ENCODE measurements at places on chromosomes 4 and X. TPM values are rescaled to one million over a fixed set of nuclear protein-coding genes. Genes with fewer than 3 reads are reported as not detected.
A peak's percentile ranks its signal among the peaks of the same experiment; 100 is the strongest.

Gene TGIF2LX
- not detected for total RNA-seq

Gene POU4F2
- total RNA-seq: not detected

DNA sequence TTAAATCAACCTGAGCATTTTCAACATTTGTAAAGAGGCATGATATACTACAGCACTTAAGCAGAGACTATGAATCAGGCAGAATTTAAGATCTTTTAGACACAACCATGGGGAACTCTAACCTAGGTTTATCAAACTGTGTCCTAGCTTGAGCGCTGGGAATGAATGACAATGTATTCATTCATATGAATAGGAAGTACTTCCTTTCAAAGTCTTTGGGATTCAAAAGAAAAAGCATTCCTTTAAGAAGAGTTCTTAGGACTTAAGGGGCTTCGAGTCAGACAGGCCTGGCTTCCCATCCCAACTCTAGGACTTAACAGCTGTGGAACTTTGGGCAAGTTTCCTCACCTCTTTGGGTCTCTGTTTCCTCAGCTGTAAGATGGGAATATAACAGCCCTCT is 104.6 kb downstream of the ANAPC4 start:
- ATAC-seq: no peak

GRCh38 chr4:175371091-175371490 is 441.0 kb downstream of the GPM6A start:
- ATAC-seq: no peak

DNA sequence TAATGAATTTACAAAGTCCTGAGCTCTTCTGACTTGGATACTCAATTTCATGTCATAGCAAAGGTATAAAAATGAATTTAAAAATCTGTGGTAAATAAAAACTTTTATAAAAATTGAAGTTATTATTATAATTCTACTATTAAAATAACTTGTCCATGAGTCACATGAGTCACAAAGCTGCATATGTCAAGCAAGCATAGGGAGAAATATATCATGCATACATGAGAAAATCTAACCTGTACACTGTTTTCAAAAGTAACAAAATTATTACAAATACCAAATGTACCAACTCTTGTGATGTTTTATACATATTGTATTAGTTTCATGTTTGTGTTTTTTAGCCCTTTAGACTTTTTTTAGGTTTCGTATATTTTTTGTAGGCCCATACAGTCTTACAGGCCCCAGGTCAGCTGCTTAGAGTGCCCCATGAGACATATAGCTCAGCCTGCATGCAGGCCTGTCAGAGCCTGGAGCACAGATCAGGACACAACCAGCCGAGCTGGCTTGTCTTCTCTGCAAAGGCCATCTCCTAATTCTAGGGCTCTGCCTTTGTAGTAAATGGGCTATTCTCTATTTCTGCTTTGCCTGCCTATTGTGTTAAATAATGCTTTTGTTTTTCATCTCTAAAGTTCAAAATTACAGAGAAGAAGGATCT is 818.7 kb upstream of the TENM3 start:
- no peak for ATAC-seq

DNA sequence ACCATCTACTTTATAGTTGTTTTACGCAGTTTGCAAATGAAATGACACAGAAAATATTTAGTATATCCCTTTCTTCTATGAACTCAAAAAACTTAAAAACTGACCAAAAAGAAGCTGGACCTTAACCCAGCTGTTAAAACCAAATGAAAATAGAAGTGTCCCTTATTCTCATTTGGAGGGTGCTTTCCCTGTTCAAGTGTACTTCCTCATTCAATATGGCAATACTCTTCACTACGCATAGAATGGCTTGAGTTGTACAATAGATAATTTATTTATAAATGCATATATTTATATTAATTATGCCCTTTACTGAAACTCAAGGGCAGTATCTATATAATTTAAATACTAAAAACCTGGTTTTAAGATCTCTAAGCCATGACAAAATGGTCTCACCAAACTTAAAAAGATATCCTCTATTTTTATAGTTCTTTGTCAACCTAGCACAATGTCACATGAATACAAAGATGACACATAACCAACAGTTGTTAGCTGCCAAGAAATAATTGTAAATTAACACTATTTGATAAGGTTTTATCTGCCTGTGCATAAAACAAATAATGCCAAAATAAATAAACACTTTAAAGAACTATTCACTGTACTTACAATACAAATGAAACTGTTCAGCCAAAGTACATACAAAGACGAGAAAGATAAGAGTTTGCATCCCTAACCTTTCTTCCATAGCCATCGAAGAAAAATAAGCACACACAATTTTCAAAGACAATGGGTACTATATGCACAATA is 25.2 kb downstream of the YTHDC1 start:
- no peak for ATAC-seq

DNA sequence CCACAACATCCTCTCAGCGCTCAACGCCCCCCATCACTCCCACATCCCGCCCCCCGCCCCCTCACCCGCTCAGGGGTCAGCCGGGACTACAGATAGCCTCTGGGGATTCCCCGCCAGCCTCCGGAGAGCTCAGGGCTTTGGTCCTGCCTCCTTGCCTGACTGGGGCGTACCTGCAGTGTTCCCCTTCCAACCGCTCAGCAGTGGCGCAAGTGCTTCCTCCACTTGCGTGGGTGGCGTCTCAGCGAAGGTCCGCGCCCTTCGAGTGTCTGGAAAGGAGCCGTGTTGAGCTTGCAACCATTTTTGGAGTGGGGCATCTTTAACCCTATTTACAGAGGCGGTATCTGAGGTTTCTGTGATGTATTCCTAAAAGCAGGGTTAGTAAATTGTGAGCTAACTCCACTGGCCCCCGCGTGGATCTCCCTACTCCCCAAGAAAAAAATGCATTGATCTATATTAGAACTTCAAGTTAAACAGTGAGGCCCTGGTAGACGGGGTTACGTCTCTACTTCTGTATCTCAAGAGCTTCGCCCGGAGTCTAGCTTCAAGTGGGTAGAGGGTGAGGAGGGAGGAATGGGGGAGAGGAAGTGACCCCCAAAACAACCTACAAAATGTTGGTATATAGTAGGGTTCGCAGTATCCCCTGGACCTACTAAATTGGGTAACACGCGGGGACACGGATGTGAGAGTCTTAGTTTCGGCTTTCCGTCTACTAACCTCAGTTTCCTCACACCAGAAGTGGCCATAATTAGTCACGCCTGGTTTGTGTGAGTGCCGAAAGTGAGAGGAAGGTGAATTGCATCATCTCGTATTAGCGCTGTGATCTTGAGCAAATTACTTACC is 16.1 kb downstream of the NKX3-2 start:
- ATAC-seq: peak; percentile 90

- no peak for ATAC-seq
These were observed 528 bp upstream of the FGF2 start for GRCh38 chr4:122826079-122826527.

DNA sequence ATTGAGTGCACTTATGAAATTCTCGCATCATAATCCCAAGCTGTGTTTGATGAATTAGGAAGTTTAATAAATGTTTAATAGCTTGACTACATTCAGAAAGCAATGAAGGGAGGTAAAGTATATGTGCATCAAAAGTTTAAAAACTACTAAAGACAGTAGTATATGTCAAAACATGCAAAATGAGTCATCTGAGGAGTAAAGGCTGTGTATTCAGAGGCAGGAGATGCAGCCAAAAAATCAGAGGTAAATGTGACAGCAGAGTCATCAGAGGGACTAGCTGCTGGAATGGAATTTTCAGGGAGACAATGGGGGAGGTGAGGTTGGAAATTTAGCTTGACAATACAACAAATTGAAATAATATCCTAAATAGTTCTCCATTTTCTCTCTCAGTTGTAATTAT is 127.0 kb upstream of the FUNDC1 start:
- no peak for ATAC-seq

DNA sequence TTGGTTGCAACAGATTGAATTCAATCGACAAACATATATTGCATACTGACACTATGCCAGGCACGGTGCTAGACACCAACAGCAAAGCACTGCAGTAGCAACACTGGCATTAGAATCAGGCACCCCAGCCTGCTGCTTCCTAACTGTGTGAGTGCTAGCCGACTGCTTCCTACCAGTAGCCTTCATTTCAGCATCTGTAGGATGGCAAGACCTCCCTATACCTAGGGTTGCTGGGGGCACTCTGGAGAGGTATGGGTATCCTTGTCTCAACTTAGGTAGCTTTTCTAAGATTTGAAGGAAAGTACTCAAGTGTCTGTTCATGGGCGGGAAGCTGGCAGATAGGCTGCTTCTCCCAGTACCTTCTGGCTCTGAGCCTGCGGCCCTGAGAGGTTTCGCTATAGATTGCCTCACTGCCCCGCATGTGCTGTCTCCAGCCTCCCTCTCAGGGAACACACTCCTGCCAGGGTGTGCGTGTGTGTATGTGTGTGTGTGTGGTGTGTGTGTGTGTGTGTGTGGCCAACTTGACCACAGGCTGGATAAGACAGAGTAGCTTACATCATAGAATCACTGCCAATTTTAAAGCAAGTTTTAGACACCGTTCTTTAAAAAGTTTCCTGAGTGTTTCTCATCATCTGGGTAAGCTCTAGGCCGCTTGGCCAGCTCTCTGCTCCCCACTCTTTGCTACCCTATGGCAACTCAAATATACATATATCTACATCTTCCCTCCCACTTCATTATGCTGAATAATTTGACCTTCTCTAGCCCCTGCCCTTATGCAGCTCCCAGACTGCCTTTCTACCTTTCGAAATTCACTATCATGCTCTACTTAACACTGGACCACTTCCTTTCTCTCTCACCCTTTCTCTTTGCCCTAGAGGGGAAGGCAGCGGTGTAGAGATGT is 97.0 kb upstream of the PJA1 start:
- no peak for ATAC-seq
